IMR-90 (cell line): ENCODE measurements at places on chromosomes 13 and 19.

- no peak for DNase-seq
These were observed 32.7 kb downstream of the FAM187B start for GRCh38 chr19:35195830-35196229.

DNA sequence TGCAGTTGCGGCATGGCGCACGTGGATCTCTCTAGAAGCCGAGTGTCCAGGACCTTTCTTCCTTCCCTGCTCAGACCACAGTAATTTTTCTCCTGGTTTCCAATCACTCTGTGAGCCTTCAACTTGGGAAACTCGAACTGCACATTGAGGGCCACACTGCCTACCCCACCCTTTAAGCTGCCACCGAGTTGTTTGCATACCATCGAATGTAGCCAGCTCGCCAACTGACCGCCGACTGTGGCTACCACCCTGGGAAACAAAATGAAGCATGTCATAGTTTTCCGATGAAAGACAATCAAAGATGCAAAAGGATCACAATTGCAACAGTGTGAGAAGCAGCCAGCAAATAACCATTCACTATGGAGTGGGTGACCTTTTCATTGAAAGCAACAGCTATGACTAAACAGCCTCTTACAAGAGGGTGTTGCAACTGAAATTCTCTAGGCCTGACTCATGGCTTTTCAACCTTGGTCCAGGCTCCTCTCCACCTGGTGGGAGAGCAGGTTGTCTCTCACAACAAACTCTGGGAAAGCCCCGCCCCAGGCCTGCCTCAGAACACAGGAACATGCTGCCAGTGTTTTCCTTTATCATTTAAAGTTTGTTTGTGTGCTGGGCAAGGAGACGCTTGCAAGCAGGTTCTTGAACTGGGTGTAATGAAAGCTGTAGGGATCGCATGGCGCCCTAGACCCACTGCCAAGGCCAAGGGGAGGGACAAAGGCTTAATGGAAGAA lies 141.7 kb upstream of the SERP2 start:
- DNase-seq, result peak; percentile 96

GRCh38 chr13:79525064-79525857 lies 44.3 kb downstream of the NDFIP2 start:
- no peak for DNase-seq

- DNase-seq, result no peak
These were observed 56.4 kb upstream of the GJB6 start for GRCh38 chr13:20288561-20288960.

DNA sequence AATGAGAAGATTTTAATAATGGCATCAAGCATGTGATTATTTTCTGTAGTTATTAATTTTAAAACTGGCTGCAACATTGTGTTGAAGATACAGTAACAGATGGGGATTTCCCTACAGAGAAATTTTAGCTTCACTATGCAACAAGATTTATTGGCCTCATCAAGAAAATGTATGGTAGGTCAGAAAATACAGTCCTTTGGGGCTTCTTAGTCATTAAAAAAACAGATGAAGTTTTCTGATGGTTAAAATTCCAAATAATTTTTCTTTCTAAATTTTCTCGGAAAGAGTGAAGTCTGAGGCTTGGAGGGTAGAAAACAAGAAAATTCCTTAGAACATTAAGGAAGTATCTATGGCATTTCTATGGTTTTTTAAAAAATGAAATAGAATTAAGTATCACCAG lies 1790.8 kb upstream of the PCDH20 start:
- DNase-seq, result peak; percentile 39

DNA sequence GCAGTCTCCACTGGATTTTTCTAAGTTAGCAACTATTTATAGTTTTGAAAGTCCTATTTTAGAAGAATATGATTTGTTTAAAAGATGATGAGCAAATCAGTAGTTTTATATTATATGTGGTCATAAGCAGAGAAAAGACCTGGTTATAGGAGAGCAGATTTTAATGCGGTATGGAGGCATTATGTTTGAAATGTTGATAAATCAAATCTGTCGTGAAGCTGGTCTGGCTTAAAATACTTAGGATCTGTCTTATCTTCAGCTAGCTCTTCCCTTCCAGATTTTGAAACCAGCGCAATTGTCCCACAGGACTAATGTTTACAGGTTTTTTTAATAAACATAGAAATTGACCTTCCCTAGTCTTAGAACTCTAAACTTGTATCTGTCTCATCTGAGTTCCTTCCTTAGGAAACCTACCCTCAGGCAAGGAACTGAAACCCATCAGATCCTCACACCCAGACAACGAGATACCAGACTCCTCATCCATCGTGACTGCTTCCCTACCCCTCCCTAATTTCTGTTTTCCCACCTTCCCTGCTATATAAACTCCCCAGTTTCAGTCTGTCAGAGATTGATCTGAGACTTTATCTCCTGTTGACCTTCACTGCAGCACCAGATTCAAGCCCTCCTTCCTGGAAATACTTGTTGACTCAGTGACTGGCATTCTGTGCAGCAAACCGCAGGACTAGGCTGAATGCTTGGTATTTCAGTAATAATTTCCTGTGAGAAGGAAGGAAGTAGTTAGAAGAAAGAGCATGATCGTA lies 37.8 kb upstream of the CXCL17 start:
- peak; percentile 47 for DNase-seq

- no peak for DNase-seq
These were observed 6.0 kb downstream of the FAM187B start for GRCh38 chr19:35222373-35223015.

- peak; percentile 49 for DNase-seq
These were observed 9.5 kb upstream of the MBNL2 start for GRCh38 chr13:97212601-97213040.

DNA sequence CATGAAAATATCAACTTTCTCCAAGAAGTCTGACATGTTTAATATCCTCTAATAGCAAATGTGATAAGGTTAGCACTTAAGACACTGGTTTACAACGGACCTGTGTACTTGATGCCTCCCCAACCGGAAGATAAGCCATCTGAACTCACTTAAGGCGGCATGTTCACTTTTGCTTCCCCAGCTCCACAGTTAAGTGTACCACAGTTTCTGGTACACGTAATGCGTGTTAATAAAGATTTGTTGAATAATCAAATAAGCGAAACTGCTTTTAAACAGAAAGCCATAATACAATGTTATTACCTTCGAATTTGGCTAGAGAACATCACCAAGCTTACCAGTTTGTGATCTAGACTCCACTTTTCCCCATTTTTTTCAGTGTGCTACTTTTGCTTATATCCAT lies 1.4 kb upstream of the PAN3 start:
- DNase-seq, result no peak

GRCh38 chr19:38657633-38658222 lies 10.3 kb downstream of the ACTN4 start:
- peak; percentile 89 for DNase-seq

DNA sequence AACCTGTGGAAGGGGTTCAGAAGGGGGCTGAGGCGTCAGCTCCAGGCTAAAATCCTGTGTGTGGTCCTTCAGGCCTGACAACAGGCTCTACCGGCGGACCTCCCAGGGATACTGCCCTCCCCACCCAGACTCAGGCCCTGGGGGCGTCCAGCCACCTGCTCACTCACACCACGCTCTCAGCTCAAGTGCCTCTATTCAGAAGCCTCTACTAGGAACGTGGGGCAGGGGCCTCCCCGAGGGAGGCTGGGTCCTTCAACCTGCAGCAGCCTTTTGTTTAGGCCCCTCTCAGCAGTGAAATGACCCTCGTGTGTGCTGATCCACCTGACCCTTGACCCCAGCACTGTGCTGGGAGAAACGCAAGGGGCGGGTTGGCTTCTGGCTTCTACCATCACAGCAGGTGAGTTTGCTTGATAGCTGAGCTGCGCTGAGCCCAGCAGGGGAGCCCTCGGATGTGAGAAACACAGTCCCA lies 10.6 kb downstream of the PLPP2 start:
- no peak for DNase-seq

GRCh38 chr19:39264306-39265290 lies 3.6 kb upstream of the IFNL2 start:
- no peak for DNase-seq

DNA sequence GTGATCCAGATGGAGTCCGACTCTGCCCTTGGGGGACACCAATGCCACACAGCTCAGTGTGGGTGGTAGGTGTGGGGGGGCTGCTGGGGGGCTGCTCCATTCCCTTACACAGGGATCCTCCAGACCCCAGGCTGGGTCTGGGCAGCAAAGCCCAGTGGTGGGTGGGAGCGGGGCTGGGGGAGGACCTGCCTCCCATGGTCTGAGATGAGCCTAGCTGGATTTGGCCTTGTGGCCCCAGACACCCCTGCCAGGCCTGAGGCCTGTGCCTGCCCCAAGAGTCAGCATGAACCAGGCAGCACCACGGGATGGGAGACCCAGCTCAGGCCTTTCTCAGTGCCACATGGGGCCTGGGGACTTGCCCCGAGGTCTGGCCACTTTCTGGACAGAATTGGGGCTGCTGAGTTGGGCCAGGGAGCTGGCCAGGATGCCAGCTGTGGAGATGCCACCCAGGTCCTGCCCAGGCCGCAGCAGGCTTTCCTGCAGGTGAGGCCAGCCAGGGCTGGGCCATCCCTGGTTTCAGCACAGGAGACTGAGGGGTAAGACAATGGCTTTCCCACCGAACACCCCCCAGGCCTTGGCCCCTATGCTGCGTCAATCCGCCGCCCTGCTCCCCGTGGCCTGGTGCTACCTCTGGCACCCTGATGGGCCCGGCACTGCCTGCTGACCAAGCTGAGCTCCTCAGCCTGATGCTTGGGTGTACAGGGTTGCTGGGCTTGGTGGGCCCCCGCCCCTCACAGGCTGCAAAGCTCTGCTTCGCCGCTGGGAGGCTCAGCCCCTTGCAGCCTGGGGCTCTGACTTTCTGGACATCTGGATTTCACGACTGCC lies 24.2 kb downstream of the CEBPG start:
- no peak for DNase-seq

- no peak for DNase-seq
These were observed 24.3 kb downstream of the RCBTB1 start for GRCh38 chr13:49561062-49561410.

GRCh38 chr19:17058236-17058635 lies 17.0 kb downstream of the HAUS8 start:
- DNase-seq, result peak; percentile 46

DNA sequence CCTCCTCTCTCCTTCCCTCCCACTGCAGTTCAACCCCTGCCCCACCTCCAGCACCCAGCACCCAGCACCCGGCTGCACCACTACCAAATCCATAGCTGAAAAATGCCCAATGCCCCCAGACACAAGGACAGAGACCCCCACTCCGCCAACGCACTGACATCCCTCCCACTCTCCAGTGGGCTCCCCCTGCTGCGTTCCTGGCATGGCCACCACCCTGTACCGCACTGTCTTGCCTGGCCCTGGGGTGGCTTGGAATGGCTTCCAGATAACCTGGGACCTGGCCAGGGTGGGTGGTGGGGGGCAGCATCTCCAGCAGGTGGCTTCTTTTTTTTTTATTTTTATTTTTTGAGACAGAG lies 5.8 kb upstream of the MKNK2 start:
- no peak for DNase-seq

- no peak for DNase-seq
These were observed 441.6 kb downstream of the TDRD3 start for GRCh38 chr13:60838581-60838980.

GRCh38 chr19:15991602-15992001 lies 42.8 kb downstream of the OR10H4 start:
- DNase-seq, result no peak

GRCh38 chr19:45767410-45767880 lies 1.6 kb downstream of the SIX5 start:
- peak; percentile 89 for DNase-seq

DNA sequence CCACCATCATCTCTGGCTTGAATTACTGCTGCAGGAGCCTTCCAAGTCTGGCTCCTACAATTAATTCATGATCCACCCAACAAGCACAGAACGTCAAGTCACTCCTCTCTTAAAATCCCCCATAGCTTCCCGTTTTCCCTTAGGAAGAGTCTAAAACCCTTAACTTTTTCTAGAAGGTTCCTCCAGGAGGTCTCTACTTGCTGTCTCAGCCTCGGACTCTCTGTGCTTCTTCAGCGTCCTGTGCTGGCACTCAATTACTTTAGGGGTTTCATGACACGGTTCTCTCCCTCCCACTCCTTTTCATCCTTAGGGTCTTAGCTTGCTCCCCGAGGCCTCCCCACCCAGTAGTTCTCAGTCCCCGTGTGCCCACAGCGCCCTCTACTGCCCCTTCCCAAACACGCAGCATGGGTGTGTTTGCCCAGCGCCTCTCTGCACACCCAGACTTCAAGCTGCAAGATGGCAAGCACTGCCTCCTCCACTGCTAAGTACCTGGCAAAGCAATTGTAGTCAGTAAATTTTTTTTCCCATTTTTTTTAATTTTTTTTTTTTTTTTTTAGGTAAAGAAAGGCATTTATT lies 25.8 kb upstream of the MAP3K10 start:
- no peak for DNase-seq

GRCh38 chr13:46831588-46832194 lies 34.7 kb upstream of the ESD start:
- peak; percentile 58 for DNase-seq

- no peak for DNase-seq
These were observed 5.0 kb upstream of the JUNB start for GRCh38 chr19:12786141-12786870.

DNA sequence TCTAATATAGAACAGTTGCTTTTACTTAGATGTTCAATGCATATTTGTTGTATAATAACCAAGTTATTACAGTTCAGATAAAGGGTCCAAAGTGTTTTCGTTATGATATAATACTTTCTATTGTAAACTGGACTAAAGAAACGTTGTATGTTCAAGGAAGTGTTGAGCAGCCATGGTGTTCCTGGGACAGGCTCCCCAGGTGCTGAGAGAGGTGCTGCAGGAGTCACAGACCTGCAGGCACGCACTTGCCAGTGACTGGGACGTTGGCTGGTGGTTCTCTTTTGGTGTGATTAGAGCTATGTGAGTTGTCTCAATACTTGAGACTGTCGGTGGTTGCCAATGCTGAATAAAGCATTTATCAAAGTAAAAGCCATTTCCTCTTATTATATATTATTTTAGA lies 9.5 kb downstream of the ING1 start:
- DNase-seq, result no peak

DNA sequence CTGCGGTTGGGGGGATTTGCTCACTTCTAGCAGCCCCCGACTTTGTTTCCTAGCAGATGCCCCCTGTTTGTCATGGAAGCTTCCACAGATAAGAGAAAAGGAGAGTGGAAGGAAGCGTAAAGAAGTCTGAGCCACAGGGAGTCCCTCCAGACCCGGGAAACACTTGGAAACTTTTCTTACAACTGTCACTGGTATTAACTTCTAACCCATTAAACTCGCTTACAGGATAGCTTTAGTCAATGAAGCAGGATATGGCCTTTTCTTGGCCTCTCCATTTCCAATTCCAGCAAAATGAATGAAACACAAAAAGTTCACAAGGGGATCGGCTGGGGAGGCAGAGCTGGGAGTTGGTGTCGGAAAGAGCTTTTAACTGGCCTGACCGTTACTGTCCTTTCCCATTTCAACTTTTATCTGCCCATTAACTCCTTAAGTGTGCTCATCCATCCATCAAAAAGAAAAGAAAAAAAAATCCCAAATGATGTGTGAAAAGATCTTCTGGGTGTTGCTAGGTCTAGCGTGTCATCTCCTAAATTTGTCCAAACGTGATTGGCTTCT lies 231.9 kb upstream of the ARGLU1 start:
- DNase-seq, result no peak

GRCh38 chr19:18160971-18161635 lies 8.1 kb downstream of the PIK3R2 start:
- peak; percentile 28 for DNase-seq
